ENCODE measurements at places on chromosomes 3 and 15. TPM values are rescaled to one million over a fixed set of nuclear protein-coding genes. Genes with fewer than 3 reads are reported as not detected.

Gene SMCO1
- not detected for total RNA-seq

Gene PLXNA1
- 82.6 TPM for total RNA-seq

Gene DLEC1
- not detected for total RNA-seq

Gene KLHL6
- total RNA-seq, result 0.11 TPM

Gene UMPS
- 44.9 TPM for total RNA-seq

Gene CCR8
- not detected for total RNA-seq

Gene ROBO2
- 0.75 TPM for total RNA-seq

Gene ACOX2
- 0.34 TPM for total RNA-seq
